ENCODE measurements at places on chromosomes 12 and 14.

DNA sequence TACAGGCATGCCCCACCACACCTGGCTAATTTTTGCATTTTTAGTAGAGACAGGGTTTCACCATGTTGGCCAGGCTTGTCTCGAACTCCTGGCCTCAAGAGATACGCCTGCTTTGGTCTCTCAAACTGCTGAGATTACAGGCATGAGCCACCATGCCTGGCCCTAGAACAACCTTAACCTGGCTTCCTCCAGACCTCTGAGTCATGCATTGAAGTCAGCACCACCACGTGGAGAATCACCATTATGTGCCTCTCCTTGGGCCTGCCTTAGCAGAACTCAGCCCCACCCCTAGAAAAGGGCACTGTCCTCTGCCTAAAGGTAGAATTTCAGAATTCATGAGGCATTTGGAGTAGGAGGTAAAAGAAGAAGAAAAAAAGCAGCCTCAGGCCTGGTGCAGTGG lies 49.0 kb downstream of the LIMA1 start:
- DNase-seq: no peak

- peak; percentile 6 for DNase-seq
Observed at GRCh38 chr14:23300687-23301223, 1.9 kb downstream of the PPP1R3E start.

DNA sequence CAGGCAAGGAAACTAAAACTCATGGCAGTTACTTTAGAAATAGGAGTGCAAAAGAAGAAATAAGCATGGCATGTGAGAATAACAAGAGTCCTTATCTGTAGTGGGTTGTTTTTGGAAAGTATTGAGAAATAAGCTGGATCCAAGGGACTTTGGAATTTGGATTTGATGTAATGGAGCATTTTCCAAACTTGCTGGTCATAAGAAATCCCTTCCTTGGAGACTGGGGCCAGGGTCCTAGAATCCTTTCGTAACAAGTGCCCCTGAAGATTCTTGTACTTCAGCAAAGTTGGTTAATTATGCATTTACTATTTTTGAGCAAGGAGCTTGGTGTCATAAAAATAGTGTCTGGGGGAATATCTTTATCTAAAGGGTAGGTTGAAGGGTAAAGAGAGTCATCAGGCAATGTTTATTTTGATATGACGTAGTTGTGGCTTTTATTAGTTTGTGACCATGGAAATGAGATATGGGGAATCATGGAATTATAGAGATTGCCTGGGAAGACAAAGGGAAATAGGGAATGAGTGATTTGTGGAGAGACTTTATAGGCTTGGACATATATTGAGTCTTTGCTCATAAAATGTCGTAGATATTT lies 53.9 kb downstream of the WNK1 start:
- DNase-seq: no peak

DNA sequence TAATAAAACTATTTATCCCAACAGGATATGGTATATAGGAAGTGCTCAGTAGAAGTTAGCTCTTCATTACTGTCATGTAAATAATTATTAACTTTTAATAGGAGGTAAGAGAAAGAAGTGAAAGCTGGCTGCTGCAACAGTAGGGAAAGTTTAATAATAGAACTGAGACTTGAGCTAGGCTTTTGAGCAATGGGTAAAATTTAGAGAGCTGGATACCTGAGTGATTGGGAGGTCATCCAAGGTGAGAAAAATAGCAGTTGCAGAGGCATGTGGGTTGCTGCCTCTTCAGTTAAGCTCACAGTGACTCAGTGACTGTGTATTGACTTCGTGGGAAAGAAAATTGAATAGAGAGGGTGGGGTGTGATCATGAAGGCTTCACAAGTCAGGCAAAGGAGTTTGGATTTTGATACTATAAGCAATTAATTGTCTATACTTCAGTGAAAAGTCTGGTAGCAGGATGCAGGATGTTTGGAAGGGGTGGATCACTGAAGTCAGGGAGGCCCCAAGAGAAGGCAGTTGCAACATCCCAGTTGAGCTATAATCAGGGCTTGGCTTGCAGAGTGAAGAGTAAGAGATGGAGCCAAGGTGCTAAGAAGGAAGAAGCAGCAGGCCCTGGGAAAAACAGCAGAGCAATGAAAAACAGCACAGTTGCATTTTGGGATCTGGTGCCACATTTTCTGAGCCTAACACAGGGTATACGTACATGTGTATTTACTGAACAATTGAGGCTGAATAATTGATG lies 172.0 kb upstream of the FRMD6 start:
- peak; percentile 62 for DNase-seq

DNA sequence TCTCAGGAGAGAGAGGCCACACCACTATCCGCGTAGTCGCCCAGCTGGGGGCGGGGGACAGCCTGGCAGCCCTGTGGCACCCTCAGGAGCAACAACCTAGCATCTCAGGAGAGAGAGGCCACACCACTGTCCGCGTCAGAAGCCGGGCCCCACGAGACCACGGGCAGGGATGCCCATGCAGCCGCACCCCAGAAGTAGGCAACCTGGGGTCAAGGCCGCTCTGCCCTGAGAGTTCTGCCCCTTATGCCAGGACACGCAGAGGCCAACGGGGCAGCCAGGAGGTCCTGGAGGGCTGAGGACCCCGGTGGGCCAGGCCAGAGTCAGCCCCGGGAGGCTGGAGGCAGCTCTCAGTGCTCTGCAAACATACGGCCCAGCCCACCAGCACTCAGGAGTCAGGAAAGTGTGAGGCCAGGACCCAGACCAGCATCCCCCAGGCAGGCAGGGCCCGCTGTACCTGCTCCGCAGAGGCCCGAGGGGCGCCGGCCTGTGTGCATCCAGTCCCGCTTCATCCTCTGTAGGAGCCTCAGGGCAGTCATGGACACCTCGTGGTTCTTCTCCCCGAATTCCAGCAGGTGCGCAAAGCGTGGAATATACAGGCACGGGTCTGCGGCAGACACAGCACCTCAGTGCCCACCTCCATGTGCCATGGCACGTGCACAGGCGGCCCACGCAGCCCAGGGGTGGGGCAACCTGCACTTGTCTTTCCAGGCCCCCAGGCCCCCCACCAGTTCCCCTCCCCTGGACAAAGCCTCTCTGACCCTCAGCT lies 7.3 kb upstream of the BTBD6 start:
- no peak for DNase-seq

DNA sequence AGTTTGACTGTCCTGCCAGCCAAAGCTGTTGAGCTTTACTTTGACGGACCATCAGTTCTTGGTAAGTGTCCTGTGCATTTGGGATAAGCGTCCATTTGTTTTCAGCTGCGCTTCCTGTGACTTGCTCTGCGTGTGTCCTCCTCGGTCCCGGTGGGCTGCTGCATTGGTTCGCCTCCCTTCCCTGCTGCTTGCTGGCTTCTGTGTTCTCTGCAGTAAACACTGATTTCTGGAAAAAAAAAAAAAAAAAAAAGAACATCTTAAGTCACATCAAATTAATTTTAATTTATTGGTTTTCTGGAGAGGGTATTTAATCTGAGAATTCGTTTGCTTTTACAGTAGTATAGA lies 264.1 kb downstream of the SEC23A start:
- DNase-seq: no peak

GRCh38 chr14:58171090-58171489 lies 19.1 kb upstream of the ARMH4 start:
- peak; percentile 79 for DNase-seq

DNA sequence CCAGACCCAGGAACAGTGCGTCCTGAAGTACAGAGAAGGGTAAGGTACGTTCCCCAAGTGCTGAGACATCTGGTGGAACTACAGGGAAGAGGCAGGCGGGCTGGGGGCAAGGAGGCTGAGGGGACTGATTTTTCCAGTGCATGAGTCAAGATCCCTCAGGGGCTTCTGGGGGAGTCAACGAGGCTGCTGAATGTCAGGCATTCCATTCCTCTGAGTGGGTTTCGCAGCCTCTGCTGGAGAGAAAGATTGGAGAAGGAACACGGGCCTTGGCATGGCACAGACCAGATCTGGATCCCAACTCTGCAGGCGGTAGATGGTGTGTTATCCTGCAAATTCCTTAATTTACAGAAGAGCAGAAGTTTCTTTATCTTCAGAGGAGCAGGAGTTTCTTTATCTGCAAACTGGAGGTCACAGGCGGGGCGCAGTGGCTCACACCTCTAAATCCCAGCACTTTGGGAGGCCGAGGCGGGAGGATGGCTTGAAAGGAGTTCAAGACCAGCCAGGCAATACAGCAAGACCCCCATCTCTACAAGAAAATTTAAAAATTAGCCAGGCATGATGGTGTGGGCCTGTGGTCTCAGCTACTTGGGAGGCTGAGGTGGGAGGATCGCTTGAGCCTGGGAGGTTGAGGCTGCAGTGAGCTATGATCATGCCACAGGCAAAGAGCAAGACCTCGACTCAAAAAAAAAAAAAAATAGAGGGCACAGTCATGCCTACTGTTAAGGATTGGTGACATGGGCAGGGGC lies 132.6 kb upstream of the MAP1LC3B2 start:
- peak; percentile 100 for DNase-seq

DNA sequence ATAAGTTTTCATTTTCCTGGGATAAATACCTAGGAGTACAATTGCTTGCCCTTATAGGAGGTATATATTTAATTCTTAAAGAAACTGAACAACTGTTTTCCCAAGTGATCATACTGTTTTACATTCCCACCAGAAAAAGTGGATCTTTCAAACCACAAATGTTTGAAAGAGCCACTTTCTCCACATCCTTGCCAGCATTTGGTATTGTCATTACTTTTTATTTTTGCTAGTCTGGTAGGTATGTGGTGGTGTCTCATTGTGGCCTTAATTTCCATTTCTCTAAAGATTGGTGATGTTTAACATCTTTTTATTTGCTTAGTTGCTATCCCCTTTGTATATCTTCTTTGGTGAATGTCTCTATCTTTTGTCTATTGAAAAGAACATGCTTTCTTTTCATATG lies 50.6 kb downstream of the CCDC91 start:
- no peak for DNase-seq

DNA sequence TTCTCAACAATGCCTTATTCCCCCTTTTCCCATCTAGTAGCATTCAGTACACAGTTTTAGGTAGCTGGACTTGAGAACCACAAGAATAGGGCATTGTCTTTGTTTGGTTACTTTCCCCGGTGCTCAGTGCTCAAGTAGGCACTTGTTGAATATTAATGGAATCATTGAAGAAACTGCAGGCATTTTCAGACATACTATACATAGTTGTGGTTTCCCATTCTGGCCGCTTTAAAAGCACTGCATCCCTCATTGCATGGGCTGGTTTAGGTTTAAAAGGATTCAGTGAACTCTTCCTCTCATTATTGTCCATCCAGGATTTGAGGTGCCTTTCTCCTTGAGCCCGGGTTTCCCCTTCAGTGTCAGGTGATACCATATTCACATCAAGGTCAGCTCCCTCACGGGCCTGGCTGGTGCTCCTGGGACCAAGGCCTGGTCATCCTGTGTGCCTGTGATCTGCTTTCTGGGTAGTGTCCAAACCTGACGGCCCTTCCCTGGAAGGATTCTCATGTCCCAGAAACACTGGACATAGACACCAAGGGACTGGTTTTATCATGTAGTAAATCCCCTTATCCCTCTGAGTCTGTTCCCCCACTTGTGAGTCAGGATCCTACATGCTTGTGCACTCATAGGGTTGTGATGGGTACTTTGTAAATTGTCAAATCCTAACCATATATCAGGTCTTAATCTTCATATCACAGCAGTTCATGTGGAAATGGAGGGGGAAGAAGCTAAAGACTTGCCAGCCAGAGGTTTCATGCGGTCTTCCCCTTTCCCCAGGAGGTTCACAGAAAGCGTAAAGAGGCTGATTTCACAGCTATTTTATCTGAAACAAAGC lies 7.4 kb downstream of the TCP11L2 start:
- peak; percentile 75 for DNase-seq

DNA sequence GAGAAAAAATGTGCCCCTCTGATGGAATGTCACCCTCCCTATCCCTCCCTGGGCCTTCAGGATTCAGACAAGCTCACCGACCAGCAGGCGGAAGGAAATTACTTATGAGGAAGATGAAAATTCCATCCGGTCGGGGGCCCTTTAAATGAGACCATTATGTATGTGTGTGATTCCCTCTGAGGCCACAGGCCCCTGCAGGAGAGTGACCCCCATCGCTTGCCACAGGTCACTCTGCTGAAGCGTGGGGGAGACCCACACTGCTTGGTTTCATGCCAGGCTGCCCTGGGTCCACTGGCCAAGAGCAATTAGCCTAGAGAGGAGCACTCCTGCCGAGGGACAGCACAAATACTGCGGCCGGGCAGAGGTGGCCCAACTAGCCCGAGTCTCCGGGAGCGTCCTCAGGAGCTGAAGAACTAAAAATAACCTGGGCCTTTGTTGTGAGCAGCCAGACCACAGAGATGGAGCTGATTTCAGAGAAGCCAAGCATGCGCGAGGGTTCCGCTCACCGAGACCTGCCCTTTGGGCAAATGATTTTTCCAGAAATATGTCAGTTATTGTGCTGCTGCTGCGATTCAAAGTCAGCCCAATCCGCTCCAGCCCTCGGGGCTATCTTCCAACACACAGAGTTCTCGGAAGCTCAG lies 276.4 kb downstream of the DPF3 start:
- DNase-seq: peak; percentile 59

GRCh38 chr12:96416033-96416799 lies 16.0 kb upstream of the CDK17 start:
- DNase-seq: peak; percentile 96

DNA sequence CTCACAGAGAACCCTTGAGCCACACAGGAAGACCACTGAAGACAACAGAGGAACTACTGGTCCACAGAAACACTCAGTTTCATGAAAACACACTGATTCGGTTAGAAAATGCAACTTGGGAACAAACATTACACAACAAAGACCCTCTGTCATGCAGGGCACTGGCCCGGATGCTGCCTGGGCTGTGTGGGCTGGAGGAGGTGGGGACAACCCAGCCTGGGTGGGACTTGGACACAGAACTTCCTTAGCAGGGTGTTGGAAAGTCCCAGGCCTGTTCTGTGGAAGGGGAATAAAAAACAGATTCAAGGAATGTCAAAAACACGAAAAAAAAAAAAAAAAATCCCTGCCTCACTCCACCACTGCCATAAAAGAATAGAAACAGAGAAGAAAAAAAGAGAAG lies 181.0 kb downstream of the MON2 start:
- no peak for DNase-seq

DNA sequence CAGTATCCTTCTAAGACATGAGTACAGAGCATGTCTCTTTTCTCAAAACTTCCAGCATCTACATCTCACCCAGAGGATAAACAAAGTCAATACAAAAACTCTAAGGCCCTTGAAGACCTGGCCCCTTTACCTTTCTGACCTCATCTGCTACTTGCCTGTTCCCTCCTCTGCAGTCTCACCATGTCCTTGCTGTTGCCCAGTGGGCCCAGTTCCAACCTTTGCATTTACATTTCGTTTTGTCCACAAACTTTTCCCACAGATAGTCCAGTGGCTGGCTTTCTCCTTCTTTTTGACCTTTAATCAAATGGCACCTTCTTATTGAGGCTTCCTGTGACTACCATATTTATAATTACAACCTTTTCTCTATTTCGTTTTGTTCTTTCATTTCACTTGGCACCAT lies 1.6 kb downstream of the IRAK4 start:
- no peak for DNase-seq

- DNase-seq: no peak
Observed at GRCh38 chr12:46354111-46354801, 18.3 kb downstream of the SLC38A2 start.

DNA sequence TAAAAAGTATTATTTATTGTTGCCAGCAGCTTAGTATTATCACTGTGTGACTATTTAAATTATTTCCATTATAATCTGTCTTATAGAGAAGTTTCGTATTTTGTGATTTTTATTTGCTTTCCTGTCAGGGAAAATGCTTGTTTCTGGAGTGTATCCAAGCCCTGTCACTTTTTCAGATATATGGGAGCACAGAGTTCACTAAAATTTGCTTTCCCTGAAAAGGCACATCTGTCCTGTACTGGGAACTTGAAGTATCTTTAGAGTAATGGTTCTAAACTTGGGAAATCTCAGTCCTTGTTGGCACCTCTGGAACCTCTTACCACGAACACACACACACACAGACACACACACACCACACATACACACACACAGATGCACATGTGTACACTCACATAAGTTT lies 39.3 kb upstream of the SSTR1 start:
- DNase-seq: no peak

Data from fibroblast of skin of right quadriceps (primary cell).